ENCODE measurements at places on chromosomes 11 and 22.

- no peak for DNase-seq
Measured at GRCh38 chr11:7977232-7977917, 9.8 kb upstream of the EIF3F start.

GRCh38 chr11:17724020-17724908 is 4.9 kb downstream of the MYOD1 start:
- DNase-seq, result no peak

- DNase-seq, result no peak
Measured at GRCh38 chr22:37981282-37982011, 2.9 kb downstream of the SOX10 start.

DNA sequence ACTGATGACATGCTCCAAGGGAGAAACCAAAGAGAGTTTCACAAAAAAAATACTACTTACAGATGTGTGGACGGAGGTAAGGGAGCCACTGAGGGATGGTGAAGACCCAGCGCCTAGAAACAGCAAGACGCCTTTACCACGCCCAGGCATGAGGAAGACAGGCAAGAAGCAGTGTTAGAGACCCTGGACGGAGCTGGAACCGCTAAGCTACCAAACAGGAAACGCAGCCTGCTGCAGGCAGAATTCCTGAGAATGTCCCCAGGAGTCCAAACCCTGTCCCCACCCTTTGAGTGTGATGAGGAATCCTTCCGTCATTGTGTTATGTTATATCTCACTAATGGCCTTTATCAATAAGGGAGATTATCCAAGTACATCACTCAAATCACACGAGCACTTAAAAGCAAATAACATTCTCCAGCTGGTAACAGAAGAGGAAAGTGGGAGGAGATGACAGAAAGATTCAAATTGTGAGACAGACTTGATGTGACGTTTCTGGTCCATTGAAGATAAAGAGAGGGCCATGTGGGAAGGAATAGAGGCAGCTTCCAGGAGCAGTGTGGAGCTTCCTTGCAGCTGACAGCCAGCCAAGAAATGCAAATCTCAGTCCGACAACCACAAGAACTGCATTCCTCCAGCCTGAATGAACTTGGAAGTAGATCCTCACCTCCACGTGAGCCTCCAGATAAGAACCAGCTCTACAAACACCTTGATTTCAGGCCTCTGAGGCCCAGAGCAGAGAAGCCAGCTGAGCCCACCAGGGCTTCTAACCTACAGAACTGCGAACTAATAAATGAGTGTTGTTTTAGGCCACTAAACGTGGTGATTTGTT is 19.1 kb downstream of the FAM181B start:
- no peak for DNase-seq

DNA sequence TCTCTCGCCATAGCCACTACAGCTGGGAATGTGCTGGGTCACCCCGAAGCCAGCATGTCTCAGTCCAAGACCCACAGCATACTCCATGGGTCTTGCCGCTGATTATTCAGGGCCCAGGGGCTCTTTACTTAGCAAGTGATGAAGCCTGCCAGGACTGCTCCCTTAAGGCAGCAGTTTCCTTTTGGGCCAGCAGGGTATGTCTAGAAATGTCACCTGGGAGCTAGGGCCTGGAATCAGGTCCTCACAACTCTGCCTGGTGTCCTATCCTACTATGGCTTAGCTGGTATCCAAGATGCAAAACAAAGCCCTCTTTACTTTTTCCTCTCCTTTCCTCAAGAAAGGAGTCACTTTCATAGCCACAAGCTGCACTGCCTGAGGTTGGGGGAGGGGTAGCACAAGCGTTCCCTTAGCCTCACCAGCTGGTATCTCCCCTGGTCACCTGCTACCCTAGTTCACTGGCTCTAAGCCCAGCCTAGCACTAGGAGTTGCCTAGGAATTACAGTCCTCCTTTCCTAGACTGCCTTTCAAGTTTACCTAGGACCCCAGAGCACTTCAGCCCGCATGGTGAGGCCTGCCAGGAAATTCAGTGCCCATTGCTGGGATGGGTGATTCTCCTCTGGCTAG is 22.6 kb upstream of the NCR3LG1 start:
- DNase-seq, result no peak

DNA sequence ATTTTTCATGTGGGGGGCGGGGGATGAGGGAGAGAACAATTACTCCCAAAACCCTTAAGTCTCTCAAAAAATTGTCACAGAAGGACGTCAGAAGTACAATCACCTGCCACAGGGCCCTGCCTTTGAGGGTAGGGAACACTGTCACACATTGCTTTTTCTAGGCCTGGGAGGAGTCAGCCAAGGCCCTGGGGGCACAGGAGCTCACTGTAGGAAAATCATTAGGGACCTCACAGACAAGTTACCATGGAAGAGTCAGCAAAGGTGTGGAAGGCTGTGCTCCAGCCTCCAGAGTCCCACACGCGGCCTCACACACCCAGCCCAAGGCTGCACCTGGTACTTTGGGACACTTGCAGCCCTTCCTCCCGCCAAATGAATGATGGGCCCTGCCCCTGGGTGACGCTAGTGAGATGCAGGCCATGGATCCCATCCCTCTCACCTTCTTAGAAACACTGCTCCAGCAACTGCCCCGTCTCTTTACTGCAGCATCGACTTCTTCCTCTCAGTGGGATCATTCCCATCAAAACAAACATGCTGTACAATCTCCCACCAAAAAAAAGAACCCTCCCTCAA is 3.3 kb downstream of the PLEKHA7 start:
- no peak for DNase-seq

GRCh38 chr22:35299673-35300499 is at the start of gene TOM1:
TOM1 (plus strand) TSS chr22:35299894; CDS start chr22:35299929, 35 bp downstream.
- DNase-seq, result peak; percentile 97

- DNase-seq, result no peak
Measured at GRCh38 chr11:73414977-73415651, 38.9 kb downstream of the RELT start.

DNA sequence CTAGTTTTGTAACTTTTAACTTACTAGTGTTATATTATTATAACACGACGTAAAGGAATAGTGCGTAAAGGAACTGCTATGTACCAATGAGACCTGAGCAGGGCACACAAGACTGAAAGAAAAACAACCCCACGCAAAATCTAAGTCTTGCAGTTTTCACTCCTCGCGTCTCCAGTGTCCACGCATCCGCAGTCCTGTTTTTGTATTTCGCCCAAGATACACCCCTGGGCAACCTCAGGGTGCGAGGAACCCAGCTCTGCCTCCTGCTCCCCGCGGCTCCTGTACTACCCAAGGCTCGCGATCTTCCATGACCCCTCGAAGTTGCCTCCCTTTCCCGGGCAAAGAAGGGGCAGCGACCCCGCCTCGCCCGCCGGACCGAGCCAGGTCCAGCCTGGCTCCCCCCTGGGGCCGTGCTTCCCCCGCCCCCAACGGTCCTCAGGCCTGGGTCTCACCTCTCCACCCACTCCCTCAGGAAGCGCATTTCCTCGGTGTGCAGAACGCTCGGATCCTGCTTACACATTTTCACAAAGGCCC is 393 bp downstream of the ST13 start:
- no peak for DNase-seq
